ENCODE measurements at places on chromosomes 2 and 18. TPM values are rescaled to one million over a fixed set of nuclear protein-coding genes. Genes with fewer than 3 reads are reported as not detected.

DNA sequence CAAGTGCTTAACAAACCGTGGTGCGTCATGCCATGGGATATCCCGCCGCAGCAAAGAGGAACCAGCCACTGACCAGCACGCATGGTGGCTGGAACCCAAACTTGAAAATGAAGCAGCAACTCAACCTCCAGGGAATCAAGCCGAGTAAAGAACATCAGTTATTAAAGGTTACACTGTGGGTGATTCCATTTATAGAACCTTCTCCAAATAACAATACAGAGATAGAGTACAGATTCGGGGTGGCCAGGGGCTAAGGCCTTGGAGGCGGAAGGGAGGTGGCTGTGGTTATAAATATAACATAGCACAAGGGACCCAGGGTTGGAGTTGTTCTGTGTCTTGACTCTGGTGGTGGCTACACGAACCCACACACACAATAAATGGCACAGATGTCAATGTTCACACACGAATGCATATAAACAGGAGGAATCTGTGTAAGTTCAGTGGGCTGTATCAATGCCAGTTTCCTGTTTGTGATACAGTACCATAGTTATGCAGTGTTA, 123.1 kb downstream of the EIPR1 start:
- H3K27me3 ChIP-seq: no peaks in the 10 kb centered on the region
- no peak for DNase-seq
- H3K4me3 ChIP-seq: no peak overlapping the region
- H3K36me3 ChIP-seq: peaks cover 4% of the 10 kb centered on the region
- no peaks in the 10 kb centered on the region for H3K4me1 ChIP-seq

- no peaks in the 10 kb centered on the region for H3K4me1 ChIP-seq
- H3K27me3 ChIP-seq: no peaks in the 10 kb centered on the region
- no peak for DNase-seq
- no peak overlapping the region for H3K27ac ChIP-seq
- H3K4me3 ChIP-seq: no peak overlapping the region
Measured at GRCh38 chr2:226334981-226335720, 464.5 kb downstream of the IRS1 start.

Gene ANKMY1
- 15.1 TPM for total RNA-seq

GRCh38 chr2:85602476-85603234, at the start of gene TMEM150A:
Gene TMEM150A (minus strand): TSS chr2:85602698. CDS start chr2:85601948, 750 bp downstream.
- H3K27ac ChIP-seq: peak within 1 kb of the TSS; percentile 27

- H3K4me3 ChIP-seq: no peak overlapping the region
- peaks cover 8% of the 10 kb centered on the region for H3K4me1 ChIP-seq
- no peaks in the 10 kb centered on the region for H3K36me3 ChIP-seq
- no peaks in the 10 kb centered on the region for H3K27me3 ChIP-seq
- H3K27ac ChIP-seq: no peak overlapping the region
- DNase-seq: no peak
Measured at GRCh38 chr2:174044556-174044955, 79.4 kb upstream of the SP3 start.

Gene IL36RN
- not detected for total RNA-seq

Gene PFN4
- total RNA-seq: 0.56 TPM

Gene KATNAL2
- 0.91 TPM for total RNA-seq
